Activated T-cell treated with anti-CD3 and anti-CD28 coated beads for 4 hours (primary cell): ENCODE measurements at places on chromosomes 6 and 20.

DNA sequence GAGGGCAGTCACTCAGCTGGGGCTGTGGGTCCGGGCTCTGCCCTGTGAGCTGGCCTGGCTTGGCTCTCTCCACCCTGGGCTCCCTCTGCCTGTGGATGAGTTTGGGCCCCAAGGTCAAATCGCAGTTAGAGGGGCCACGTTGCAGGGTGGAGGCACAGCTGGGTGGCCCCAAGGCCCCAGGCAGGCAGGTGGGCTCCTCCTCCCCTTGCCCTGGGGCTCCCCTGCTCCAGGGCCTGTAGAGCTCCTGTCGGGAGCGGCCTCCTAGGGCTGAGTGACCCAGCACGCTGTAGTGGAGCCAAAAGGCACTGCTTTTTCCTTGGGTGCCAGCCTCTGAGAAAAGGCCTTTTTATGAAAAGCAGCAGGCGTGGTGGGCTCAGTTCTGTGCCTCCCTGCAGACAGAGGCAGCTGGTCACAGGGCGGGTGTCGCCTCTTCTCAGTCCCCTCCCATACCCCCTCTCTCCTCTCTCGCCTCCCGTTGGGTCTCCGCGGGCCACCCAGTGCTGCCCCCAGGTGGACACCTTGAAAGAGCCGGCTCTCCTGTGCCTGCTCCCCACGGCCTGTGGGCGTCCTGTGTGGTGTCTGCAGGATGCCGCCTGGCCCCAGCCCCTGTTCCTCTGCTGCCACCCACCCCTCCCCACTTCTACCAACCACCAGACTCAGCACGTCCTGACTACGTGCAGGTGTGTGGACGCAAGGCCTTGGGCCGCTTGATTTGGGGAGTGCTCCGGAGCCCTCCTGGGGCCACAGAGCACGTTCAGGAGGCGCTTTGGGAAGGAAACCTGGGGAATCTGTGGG, 13.2 kb downstream of the SS18L1 start:
- peak; percentile 64 for DNase-seq

GRCh38 chr20:58300321-58300720, 9.2 kb upstream of the RAB22A start:
- no peak for DNase-seq

- DNase-seq = no peak
Measured at GRCh38 chr6:98984121-98984520, 36.4 kb upstream of the FBXL4 start.

DNA sequence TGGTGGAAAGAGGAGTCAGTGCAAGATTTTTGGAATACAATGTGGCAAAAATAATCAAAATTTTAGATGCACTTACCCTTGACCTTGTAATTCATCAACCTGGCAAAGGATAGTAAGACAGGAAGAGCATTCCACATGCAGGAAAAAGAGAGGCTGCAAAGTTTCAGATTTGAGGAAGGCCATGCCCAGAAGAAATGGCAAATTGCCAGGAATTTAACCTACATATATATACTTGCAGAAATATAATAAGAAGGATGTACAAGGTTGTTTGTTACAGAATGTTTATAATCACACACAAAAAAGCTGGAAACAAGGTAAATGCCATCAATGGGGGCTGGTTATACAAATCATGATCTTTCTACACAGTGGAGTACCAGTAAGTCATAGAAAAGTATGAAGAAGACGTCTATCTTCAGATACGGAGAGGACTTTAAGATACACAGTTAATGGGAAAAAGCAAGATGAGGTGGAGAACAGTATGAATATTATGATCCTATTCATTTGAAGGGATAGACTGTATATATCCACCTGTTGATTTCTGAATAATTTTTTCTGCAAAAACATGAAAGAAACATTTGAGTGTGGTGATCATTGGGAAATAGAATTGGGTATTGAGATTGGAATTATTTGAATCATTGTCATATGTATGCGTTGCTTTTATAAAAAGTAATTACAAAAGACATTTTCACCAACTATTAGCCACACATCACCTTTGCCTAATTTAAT, 253.8 kb downstream of the TBC1D7 start:
- no peak for DNase-seq

DNA sequence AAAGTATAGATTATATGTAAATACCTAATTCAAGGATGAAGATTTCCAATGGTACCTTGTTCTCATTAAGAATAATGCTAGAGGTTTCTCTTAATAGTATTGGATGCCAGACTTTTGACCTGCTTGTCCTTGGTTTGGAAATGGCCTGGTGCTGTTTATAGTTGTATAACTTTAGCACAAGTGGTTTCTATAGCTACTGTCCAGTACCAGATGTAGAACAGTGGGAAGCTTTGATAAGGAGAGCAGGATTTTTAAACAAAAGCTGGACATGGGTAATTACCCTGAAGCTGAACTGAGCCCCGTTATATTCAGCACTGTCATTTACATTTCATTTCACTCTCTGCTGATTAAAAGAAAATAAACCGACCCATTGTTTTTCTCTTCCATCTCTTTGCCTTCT, 43.7 kb downstream of the TRMT11 start:
- DNase-seq = no peak

DNA sequence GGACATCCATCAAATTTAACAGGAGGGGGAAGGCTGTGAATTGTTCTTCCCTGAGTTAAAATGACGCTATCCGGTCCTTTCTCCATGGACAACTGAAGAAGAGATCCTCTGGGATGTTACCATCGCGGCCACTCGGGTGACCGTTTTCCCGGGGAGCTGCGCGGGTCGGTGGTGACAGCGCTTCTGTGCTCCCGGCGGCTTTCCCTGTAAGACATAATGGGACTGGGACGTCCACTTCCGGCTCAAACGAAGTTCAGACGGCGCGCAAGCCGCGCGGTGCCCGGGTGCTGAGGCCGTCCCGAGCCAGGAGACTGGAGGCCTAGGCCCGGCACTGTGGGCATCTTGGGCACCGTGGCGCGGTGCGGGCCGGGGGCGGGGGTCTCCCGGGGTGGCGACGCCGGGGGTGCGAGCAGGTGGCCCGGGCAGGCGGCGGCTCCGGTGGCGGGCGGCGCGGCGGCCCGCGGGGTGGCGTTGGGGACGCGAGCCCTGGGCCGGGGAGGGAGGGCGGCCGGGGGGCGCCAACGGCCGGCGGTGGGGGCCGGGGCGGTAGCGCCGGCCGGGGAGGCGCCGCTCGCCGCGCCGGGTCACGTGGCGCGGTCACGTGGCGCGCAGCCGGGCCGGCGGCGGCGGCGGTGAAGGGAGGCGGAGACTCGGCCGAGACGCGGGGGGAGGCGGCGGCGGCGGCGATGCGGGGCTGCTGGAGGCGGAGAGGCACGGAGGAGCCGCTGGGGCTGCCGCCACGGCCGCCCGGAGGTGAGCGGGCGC, 63.6 kb downstream of the GTF2H5 start:
- DNase-seq = peak; percentile 61

DNA sequence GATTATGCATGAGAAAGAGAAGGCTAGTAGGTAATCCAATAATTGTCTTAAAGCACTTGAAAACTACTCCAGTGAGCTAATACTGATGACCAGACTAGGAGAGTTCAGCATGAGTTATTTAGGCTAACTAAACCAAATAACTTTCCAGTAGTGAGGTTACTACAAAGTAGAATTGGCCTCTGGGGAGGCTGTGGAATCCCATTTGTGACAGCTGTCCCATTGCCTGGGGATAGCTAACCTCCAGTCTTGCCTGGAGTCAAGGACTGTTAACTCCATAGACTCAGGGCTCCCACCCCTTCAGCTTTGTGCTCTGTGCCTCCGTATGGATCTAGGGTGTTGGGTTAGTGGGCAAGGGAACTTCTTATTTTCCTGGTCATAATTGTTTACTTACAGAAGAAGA, 51.0 kb downstream of the KCNQ5 start:
- DNase-seq = no peak

GRCh38 chr6:70633870-70634269, 33.8 kb upstream of the SMAP1 start:
- DNase-seq = no peak

DNA sequence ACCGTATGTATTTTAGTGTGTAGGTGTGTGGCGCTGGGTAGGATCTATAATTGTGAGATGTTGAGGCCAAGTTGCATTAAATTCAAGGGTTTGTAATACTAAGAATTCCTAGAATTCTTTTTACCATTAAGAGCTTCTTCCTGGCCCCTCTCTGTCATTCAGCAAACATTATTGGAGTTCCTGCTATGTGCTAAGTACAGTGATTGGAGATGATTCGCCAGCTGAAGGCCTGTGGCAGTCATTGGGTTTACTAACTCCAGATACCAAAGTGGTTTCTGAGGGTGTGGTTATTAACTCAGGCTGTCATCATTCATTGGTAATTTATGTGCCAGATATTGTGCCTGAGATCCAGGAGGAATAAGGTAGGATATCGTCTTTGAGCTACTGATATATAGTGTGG, 167.1 kb downstream of the LAMA2 start:
- DNase-seq = no peak

DNA sequence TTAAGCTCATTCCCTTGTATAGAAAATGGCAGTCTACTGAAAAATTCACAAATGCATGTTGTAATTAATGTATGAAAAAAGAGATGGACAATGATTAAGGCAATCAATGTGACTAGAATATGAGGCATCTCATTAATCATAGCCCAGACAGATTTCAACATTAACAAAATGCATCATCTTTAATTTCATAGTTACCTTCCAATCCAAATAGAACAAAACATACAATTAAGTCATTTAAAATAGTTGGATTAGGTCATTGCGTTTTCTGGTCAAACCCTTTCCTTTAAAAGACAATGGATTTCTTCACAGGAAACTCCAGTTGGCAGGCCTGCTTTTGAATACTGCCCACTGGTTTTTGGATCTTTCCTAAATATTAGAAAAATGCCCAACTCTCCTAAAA, 203.9 kb downstream of the HAO1 start:
- DNase-seq = no peak

DNA sequence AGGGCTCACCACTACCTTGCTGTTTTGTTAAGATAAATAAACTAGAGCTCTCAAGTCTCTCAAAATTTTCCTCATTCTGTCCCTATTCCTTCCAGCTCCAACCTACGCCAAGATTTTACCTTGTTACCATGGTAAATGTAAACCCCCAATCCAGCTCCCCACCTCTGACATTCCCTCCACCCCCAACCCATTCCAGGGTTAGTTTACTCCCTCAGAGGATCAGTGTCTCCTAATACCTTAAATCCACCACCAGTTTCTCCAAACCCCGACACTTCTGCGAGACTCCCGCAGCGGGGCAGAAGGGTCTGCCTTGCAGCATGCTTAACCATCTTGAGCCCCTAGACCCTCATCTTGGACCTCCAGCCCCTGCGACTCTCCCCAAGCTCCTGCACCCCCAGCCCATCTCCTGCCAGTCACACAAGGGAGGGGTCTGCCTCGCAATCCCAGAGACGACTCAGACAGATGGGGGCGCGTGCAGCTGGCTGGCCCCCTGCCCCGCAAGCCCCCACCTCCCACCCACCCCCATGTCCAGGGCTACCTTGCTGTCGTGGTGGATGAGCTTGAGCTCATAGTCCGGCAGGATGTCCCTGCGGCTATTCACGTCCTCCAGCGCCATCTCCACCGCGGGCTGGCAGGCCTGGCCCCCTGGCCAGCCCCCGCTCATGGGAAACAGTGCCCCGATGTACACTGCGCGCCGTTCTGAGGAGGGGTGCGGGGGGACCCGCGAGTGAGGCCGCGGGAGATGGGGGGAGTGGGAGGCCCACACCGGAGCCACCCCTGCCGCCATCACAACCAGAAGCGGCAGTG, 5.8 kb downstream of the GABBR1 start:
- DNase-seq = no peak

DNA sequence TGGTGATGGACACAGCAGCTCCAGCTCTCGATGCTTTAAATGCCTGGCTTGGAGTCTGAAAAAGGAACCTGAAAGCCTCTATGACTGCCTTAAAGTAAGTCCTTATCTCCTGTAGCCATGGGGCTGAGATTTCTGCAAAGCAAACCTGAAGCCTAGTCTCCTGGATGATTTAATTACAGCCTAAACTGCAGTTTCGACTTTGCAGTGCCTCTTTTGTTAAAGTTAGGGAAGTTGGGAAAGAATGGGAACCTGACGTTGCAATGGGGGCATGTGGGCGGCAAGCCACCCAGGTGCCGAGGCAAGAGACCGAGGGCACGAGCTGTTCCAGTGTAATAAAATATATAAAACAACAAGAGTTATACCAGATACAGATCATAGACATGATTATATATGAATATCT, 11.7 kb upstream of the TCFL5 start:
- no peak for DNase-seq

DNA sequence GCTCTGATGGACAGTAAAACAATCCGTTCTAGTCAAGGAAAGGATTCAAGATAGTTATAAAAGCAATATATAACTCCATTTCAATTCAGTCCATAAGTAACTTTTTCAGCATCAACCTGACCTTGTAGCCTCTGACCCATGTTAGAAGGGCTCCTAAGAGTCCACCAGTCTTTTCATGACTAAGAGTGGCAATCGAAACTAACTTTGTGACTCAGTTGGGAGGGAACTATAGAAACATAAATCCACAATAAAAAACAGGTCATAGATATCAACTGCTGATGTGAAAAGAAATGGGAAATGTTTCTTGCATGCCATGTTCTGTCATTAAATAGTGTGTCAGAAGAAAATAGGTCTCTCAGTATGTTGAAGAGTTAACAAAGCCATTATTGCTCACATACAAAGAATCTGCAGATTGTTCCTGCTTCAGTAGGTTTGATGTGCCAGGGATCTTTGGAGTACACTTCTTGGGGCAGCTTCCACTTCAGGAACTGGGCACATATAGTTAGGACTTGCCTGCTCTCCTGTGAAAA, 16.2 kb upstream of the RBL1 start:
- DNase-seq = no peak
